Muscle of leg (tissue), 16 donors: ENCODE measurements at places on chromosomes 5 and 9. TPM values are rescaled to one million over a fixed set of nuclear protein-coding genes. Genes with fewer than 3 reads are reported as not detected.

FOXD4 gene
- total RNA-seq, result 0.58 TPM

LARP1 gene
- 35.6 TPM for total RNA-seq

F2RL2 gene
- total RNA-seq, result 1.3 TPM

IFNK gene
- not detected for total RNA-seq

ZNF622 gene
- total RNA-seq, result 23.1 TPM

ABLIM3 gene
- total RNA-seq, result 33.2 TPM

DCAF12 gene
- total RNA-seq, result 18.2 TPM

PCDHA3 gene
- total RNA-seq, result 0.18 TPM

NR2F1 gene
- total RNA-seq, result 1.8 TPM

DOCK8 gene
- 3.2 TPM for total RNA-seq
